Cortex of kidney (tissue), 1 donor: ENCODE measurements at places on chromosomes 12 and 14.

DNA sequence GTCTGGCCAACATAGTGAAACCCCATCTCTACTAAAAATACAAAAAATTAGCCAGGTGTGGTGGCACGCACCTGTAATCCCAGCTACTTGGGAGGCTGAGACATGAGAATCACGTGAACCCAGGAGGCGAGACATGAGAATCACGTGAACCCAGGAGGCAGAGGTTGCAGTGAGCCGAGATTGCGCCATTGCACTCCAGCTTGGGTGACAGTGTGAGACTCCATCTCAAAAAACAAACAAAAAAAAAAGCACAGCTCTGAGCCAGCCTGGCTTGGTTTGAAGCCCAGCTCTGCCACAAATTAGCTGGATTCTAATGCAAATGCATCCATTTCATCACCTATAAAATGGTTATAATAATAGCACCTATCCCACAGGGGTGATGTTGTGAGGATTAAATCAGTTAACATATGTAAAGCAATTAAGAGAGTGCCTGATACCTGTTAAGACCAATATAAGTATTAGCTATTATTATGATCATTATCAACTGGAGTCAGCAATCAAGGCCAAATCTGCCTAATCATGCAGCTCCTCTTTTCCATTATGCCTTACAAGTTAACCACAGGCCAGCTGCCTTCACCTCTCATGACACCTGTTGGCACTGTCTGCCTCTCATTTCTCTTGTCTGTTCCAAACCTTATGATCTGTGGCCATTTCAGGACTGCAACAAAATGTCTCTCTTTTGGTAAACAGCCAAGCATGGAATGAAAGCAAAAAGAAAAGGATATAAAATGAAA, 2.1 kb downstream of the GNPTAB start:
- DNase-seq, result no peak

DNA sequence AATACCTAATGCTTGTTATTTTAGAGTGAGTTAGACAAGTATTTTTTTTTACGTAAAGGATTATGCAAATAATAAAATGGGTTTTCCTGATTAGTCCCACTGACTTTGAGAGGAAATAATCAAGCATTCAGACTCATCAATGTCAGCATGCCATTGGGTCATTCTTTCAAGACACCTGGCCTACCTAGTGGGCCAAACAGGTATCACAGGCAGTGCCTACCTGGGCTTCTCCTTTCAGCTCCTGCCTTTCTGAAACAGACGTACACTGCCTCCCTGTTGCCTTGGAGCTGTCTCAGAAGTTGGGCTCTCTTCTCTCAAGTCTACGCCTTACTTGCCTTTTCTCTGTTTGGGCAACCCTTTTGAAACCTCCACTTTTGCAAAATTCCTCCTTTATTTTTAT, 545.6 kb downstream of the SNAPC1 start:
- no peak for DNase-seq

GRCh38 chr12:131986910-131987309, 37.2 kb downstream of the EP400 start:
- no peak for DNase-seq

DNA sequence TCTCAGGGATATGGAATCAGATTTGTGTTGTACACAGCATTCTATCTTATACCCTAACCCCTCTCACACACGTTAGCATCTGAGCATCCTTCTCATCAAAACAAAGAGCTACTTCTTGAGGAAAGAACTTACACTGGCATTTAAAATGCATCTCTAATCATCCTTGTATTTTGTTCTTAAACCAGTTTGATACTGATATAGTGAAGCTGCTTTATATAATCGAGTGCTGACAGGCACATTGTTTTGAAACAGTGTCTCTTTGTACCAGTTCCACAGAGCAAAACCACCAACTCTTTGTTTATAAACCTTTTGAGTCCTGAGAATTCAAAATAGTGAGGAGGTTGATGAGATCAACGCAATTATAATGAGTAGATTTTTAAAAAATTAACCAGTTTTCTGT, 8.8 kb downstream of the GPR33 start:
- DNase-seq, result no peak

GRCh38 chr12:107670999-107671643, 14.5 kb upstream of the PWP1 start:
- DNase-seq, result no peak

GRCh38 chr12:12705838-12706520, 10.0 kb upstream of the GPR19 start:
- DNase-seq, result no peak

DNA sequence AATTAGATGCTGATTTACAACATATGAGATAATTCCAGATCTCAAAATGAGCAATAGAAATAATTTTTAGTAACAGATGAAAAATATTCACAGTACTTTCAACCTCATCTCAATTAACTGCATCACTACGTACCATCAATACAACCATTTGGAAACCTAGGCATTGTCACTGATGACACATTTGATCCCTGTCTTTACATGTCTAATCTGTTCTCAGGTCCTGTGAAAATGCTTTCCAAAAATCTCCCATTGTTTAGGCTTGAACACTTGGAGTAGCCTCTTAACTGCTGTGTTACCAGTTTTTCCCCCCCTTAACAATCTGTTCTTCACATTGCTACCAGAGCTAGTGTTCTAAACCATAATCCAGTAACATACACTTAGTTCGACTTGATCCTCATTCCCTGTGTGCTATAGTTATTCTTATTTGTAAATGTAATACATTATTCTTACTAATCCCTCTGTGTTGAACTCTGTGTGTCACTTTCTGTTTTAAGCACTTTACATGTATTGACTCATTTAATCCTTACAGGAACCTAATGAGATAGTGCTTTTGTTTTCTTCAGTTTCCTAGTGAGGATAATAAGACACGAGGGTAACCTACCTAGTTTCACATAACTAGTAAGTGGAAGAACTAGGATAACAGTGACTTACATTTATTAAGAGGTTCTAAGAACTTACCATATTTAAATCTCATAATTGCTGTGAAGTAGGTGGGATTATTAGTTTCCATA, 41.7 kb downstream of the LARP4 start:
- DNase-seq, result no peak

DNA sequence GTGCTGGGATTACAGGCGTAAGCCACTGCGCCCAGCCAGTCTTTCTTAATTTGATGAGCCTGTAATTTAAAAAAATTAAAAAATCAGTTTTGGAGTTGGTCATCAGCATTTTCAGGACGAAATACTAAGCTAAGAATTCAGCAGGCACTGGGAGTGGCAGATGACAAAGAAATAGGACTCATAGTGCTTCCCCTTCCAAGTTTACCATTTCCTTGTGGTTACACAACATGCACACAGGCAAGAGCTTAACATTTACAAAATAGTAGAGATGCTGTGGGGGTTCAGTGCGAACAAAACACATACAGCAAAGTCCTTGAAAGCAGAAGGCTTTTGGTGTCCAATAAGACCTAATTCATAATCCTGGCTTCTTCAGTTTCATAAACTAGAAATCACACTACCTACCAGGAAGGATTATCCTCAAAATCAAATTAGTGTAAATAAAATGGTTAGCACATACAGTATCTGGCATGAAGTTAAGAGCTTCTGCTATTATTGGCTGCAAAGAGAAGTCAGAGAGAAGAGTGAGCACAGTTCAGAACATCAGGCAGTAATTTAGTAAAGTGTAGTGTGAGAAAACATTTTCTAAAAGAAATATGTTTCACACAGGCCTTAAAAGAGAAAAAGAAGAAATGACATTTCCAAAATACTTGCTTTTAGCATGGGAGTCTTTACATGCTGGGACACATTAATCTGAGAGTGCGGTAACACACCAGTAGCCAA, 22.2 kb upstream of the KIF21A start:
- no peak for DNase-seq

DNA sequence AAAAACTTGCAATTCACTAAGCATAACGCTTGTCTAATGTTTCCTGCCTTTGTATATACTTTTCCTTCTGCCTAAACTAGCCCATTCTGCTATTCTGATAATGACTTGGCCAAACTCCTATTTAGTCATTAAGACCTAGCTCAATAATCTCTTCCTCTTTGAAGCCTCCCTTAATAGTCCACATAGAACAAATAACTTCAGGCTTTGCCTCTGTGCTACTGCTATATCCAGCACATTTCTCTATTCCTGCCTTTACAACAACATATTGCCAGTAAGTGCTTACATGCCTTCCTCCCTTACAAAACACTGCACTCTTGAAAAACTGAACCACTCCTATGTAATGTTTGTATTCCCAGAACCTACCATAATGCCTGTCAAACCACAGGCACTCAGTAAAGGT, 13.8 kb downstream of the PRICKLE1 start:
- no peak for DNase-seq

DNA sequence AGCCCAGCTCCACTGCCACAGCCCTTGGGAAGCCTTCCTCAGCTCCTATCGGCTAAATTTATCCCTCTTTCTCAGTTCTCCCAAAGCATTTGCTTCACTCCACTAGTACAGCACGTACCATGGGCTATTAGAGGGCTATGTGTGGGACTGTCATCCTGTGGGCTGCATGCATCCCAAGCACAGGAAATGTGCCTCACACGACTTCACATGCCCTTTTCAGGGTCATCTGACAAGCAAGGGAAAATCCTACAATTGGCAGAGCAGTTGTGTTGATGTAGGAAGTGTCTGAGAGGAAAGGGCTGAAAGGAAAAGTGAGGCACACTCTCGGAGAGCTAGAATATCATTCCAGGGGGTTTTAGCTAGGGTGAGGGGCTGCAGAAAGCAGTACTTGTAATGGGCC, 47.6 kb downstream of the NINJ2 start:
- DNase-seq, result no peak

DNA sequence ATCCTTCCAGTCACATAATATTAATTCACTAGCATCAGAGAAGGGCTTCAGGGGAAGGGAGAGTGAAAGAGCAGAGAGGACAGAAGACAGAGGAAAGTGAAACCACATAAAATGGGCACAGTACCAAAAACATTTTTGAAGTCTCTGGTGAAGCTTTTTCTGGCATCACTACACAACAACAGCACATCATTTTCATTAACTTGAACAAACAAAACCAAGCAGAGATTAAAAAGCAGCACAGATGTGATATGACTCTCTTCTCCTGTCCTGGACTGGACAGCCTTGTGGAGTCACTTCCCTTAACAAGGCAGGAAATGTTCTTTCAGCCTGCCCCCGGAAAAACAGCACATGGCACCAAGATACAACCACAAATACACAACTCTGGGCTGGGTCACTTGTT, 112.0 kb downstream of the TSPAN8 start:
- DNase-seq, result no peak

DNA sequence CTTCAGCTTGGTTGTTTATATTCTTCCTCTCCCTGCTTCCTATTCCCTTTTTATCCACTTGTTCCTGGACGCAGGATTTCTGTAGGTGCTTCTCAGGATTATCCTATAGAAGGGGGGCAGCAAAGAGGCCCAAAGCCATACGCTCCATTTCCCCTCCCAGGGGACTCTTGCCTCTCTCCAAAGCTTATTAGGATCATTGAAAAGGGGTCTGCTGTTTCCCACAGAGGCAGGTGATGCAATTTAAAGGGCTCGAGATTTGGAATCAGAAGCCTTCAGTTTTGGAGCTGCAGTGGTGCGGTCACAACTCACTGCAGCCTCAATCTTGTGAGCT, 31.5 kb upstream of the SYNDIG1L start:
- no peak for DNase-seq

GRCh38 chr12:12072064-12072760, 1.5 kb downstream of the BCL2L14 start:
- DNase-seq, result no peak

DNA sequence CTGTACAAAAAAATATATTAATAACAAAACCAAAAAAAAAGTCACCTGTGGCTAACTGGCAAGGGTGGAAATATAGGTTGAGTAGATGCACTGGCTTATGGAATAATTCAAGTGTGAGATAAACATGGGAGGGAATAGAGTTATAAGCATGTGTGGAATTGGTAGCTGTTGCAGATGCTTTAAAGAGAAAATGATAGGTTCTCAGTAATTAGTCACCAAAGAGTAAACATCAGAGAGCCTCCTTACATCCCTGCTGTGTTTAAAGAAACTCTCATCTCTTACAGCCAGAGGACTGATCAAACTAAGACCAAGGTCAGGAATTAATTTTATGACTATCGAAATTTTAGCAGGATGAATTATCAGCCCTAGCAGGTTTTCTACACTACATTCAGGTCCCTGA, 70.5 kb downstream of the EGLN3 start:
- no peak for DNase-seq

DNA sequence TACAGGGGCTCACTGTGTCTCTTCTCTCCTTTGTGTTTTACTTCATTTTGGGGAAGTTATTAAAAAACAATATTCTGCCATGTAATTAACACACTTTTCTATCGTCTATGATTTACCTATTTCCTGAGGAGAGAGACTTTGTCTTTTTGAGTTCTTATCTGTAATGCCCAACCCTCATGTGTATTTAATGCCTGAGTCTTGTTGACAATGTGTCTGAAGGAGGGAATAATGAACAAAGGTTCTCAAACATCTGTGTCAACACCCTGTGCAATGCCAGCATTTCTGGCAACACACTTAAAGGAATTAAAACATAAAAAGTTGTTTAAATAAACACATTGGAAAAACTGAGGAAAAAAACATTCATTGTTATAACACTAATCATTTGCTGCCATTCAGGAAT, 147.1 kb downstream of the SLC15A5 start:
- DNase-seq, result no peak

DNA sequence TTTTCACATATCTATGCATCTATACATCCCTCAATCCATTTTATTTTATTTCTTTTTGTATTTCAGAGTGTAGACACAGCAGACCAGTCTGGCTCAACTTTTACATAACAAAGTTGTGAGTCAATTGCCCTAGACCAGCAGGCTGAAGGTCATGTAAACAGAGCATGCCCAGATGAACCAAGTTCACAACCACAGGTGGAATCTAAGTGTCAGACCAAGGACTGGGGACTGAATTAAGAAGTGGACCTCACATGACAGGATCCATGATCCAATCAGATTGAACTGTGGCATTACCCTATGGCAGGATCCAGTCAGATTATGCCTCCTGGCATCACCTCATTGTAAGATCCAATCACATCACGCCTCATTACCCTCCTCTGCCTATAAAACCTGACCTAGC, 455.8 kb downstream of the SOX5 start:
- DNase-seq, result no peak

DNA sequence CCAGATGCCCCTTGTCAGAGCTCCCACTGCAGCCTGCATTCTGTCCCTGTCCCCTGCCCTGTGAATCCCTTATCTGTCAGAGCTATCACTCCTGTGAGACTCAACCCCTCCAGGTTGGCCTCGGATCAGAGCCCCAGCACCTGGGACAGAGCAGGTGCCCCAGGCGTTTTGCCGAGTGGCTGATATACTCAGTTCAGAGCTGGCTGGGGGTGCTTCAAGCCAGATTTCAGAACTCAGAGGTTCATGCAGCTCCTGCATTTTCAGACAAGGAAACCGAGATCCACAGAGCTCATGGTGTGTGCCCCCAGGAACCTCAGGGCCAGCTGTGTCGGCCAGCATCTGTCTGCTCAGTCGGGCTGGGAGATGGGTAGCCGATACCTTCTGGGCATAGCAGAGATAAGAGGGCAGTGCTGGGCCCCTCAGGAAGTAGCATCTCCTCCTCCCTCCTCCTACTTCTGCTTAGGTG, 228.0 kb upstream of the RTL1 start:
- no peak for DNase-seq

- no peak for DNase-seq
Measured at GRCh38 chr14:31855262-31855661, 221.8 kb upstream of the ARHGAP5 start.

- DNase-seq, result no peak
Measured at GRCh38 chr14:24434036-24434435, 4.3 kb downstream of the KHNYN start.
